Breast epithelium (tissue), 4 donors: ENCODE measurements at places on chromosomes 6 and 20.

- no peak for DNase-seq
These were observed 920.2 kb downstream of the GRIK2 start for GRCh38 chr6:102313699-102314098.

- no peak for DNase-seq
These were observed 20.9 kb upstream of the POM121L2 start for GRCh38 chr6:27332692-27333641.

GRCh38 chr20:56634735-56635385 is 5.8 kb downstream of the TFAP2C start:
- no peak for DNase-seq

- peak; percentile 86 for DNase-seq
These were observed 70.0 kb downstream of the FAM50B start for GRCh38 chr6:3919130-3919628.

DNA sequence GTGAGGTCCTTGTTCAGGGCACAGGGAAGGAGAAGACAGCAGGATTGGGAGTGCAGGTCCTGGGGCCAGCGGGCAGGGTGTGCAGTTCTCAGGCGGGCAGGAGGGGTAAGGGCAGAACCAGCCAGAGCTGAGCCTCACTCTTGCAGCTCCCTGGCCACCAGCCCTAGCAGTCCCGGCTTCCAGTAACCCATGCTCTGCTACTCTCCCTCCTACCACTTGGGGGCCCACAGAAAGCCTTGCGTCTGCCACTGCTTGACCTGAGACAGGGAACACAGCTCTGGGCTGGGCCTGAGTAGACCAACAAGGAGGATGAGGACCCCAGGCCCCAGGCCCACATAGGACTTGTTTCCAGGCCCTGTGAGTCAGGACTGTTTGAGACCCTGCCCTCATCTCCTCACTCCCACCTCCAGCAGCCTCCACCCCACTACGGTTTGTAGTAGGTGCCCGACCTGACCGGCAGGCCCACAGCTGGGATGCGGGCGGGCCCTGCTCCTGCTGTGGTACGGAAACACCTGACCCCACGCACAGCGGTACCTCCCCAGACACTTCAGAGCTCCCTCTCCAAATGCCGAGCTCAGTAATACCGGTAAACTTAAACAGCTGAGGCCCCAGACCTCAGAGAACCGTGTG is 39.2 kb downstream of the KCNK5 start:
- no peak for DNase-seq

- no peak for DNase-seq
These were observed 477.7 kb downstream of the TFAP2A start for GRCh38 chr6:9937031-9937763.

DNA sequence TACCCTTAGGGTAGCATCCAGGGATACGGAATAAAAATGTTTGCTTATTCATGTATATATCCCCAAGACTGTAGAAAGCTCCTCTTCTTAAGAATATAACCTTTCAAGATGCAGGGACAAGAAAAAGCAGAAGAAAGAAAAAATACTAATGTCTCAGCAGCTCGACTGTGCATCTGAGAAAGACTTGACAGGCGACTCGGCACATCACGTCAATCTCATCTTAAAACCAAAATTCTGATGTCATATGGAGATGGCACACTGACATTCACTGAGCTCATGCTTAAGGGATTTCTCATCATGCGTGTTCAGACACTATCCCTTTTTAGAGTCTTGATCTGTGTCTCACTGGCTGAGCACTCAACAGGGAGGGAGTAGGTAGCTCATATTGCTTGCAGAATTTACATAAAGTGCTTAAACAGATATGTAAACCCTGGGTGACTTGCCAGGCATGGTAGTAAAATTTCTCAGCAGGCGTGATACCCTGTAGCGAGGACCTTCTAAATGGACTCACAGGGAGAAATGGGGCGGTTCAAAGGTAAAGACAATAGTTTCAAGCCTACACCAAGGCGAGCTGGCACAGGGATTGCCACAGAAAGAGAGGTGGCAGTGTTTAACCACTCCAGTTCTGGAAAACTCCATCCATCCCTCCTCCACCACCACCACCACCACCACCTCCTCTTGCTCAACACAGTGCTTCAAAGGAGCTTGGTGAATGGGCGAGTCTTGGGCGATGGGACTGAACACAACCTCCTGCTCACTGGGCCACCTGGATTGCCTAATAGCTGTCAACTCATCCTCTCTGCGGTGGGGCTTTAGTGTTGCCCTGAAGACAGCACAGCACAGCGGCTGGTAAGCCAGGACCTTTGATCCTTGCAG is 330.5 kb downstream of the TFAP2A start:
- DNase-seq = no peak

- no peak for DNase-seq
These were observed 305.9 kb downstream of the CLIC5 start for GRCh38 chr6:45709781-45710220.

DNA sequence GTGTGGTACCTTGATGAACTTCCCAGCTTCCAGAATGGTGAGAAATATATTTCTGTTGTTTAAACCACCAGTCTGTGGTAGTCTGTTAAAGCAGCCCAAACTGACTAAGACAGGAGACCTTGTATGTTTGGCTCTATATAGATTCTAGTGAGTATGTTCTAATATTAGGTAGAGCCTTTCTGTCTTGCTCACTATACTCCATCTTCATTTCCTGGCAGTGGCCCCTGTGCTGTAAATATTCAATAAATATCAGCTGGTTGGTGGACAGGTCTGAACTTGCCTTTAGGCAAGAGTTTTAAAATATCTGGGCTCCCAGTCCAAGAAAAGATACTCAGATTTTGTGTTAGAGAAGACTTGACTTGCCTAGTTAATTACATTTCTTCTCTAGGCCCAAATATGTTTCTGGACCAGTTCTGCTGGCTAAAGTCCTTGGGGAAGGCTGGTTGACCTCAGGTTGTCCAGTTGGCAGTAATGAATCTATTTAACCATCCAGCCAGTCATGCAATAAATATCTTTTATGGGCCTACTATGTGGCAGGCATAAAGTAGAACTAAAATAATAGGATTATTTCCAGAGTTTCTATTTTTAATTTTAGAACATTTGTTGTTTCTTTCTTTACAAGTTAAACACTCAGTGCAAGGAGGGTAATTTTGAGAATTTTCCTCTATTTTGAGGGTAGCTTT is 22.3 kb downstream of the PPP1R14C start:
- no peak for DNase-seq

DNA sequence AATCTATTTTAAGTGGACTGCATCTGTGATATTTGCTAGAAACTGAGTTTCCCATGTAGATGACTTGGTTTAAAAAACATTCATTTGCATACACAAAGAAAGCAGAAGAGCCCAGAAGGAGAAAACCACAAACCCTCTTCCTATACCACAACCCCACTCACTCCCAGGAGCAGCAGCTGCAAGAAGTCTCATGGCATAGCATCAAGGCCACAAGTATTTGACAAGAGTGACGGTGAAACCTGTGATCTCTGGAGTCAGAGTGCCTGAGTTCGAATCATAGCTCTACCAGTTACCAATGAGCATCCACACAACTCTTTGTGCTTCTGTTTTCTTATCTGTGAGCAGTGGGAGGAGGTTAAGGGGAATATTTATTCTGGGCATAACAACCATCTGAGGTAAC is 44.7 kb upstream of the SIRPG start:
- no peak for DNase-seq

- no peak for DNase-seq
These were observed 12.8 kb downstream of the SLC22A3 start for GRCh38 chr6:160360955-160361354.

- no peak for DNase-seq
These were observed 19.4 kb downstream of the PTPRK start for GRCh38 chr6:128500749-128501600.

GRCh38 chr6:112590326-112590725 is 243.2 kb downstream of the RFPL4B start:
- no peak for DNase-seq

DNA sequence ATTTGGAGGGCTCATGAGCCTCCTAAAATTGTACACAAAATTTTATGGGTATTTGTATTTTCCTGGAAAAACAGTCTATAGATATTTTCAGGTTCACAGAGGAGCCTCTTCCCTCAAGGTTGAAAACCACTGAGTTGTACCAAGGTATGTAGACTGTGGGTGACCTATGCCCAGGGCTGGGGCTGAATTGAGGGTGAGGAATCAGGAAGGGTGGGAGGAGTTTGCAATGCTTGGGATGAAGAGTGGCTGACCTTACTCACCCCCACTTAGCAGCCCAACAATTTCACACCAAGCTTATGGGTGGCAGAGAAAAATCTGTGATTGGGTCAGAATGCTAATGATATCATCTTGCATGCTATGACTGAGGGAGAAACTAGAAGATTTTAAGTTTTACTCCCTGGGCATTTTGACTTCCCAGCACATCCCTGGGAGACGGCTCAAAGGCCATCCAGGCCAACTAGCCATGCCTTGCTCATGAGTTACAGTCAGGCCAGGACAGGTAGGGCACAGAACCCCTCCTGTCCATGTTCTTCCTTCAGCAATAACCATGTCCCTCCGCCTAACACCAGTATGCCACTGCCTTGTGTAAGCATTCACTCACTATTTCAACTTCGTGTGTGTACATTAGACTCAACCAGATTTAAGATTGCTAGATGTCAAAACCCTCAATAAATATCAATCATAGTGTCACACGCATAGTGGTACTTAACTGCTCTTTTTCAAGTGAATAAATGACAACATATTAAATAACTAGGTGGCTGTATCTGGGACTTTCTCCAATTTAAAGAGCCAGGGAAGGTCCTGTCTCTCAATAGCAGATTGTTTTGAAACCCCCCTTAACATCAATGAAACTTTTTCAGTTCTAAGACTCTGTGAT is 16.6 kb downstream of the ADTRP start:
- no peak for DNase-seq

DNA sequence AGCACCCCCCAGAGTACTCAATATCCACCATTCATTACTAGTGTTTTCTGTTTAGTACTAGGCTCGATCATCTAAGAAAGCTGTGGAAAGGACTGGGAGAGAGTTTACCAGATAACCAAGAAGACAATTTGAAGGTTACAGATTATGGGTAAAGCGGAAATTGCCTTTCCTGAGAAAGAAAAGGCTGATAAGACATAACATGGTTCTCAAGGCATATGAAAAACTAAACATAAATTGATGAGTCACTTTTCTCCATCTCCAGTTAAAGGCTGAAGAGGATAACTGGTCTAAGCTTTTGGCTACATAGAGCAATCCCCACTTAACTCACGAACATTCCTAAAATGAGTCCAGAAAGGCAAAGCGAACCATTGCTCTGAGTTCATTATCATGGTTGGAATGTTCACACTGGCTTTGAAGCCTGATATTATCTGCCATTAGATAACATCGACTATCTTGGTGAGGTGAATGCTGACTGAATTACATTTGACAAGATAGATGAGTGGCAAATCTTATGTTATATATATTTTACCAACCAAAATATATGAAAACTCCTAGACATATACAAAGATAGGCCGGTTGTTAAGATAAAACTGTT is 65.8 kb downstream of the BTBD9 start:
- DNase-seq = no peak

- no peak for DNase-seq
These were observed 171.4 kb upstream of the ZNF337 start for GRCh38 chr20:25867776-25868649.

- no peak for DNase-seq
These were observed 15.2 kb downstream of the MAPRE1 start for GRCh38 chr20:32834972-32835371.

DNA sequence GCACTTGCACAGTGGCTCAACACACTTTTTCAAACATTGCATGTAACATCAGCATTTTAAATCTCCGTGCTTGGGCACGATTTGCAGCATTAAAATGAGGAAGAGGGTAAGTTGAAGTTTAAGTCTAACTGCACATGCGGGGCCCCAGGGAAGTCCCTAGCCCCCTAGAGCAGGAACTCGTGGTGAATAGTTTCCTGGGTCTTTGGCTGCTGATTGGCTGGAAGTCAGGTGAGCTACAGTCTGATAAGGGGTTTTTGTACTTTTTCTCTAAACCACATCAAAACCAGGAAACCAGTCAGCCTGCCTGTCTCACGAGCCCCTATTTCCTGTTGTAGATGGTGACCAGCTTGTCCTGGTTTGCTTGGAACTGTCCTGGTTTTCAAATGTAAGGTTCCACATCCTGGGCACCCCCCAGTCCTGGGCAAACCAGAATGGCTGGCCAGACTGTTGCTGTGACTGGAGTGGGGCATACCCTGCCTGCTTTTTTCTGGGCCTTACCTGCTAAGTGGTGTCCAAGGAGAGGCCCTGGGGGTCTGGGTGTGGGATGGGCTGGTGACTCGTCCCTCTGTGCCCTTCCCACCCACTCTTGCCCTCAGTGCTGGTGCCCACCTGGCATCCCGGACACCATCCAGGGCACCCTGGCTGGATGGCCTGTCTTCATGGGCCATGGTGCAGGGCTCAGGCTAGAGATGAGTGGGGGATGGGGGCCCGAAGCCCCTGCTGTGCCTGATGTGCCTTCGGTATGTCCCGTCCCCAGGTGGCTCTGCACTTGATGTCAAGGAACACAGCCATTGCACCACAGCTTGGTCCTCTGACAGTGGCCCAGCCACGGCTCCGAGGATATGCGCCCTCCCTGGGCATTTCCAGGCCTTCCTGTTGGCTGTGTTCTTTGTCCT is 31.8 kb downstream of the SUN5 start:
- DNase-seq = no peak

DNA sequence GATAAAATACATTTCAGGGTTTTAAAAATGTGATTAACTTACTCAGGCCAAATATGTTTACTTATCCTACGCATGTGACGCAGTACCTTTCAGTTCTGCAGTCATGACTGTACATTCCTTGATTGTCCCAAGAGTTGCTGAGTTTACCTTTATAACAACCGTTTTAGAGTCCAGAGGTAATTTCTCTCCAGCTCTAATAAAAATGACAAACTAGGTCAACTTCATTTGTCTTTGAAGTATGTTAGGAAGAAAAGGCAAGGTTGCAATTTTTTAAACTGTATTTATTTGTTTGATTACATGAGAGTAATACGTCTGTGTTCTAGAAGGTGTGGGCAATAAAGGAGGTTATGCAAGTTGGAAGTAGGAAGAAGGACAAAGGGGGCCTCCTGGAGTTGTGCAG is 38.6 kb upstream of the UBR2 start:
- no peak for DNase-seq

GRCh38 chr6:105345506-105345905 is 57.4 kb downstream of the PREP start:
- no peak for DNase-seq

- DNase-seq = no peak
These were observed 175.0 kb downstream of the HAO1 start for GRCh38 chr20:7765221-7765620.

DNA sequence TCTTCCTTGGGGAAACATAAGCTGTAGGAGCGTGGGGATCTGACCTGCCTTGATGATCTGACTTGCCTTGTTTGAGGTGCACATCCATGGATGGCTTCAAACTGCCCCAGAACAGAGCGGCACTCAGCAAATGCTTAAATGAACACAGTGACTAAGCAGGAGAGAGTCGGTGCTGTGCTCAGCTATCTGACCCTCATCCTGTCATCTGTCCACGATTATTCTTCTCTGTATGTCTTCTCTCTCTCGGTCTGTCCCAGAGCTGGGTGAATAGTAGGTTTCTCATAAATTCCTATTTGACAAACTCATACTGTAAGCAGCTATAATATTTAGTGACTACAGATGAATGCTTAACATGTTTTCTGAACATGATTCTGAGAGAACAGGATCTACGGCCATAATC is 37.3 kb downstream of the TRAM2 start:
- no peak for DNase-seq

- DNase-seq = no peak
These were observed 1.0 kb upstream of the VGLL2 start for GRCh38 chr6:117264369-117264691.
